ENCODE measurements at places on chromosomes 7 and 10.

GRCh38 chr10:20175719-20176118 is 359.5 kb downstream of the PLXDC2 start:
- no peak for DNase-seq

DNA sequence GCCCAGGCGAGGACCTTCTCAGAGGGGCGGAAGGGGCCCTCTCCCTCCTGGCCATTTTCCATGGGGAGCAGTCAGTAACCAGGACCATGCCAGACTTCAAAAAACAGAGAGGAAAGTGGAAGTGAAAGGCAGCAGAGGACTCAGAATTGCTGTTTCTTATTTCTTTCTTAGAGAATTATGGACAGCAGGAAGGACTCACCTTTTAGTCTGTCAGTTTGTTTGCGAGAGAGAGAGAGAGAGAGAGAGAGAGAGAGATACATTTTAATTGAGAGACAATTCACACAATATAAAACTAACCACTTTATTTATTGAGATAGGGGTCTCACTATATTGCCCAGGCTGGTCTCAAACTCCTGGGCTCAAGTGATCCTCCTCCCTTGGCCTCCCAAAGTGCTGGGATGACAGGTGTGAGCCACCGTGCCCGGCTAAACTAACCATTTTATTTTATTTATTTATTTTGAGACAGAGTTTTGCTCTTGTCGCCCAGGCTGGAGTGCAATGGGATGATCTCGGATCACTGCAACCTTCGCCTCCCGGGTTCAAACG is 24.5 kb downstream of the SCD start:
- no peak for DNase-seq

DNA sequence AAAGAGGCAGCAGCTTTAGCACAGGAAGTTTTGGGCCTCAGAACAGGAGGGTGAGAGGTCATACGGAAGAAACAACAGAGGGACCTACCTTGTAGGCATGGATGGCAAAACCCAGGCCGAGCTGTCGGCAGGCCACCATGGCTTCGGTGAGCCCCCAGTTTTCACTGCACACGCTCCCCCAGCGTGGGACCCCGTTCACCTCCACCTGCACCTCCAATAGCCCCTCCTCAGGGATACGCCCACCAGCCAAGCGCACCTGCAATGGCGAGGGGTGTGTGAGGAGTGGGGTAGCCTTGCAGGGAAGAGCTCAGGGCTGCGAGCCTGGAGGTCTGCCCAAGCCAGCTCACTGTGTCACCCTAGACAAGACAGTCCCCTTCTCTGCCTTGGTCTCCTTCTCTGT is 11.3 kb downstream of the LOXL4 start:
- no peak for DNase-seq

GRCh38 chr7:17298840-17299482 is 509 bp downstream of the AHR start:
- peak; percentile 74 for DNase-seq

- DNase-seq: no peak
Observed at GRCh38 chr10:124213899-124214510, 120.6 kb upstream of the CHST15 start.

GRCh38 chr10:101611096-101611905 is 23.2 kb downstream of the DPCD start:
- DNase-seq: no peak

- no peak for DNase-seq
Observed at GRCh38 chr10:70651661-70652060, 20.6 kb upstream of the ADAMTS14 start.

DNA sequence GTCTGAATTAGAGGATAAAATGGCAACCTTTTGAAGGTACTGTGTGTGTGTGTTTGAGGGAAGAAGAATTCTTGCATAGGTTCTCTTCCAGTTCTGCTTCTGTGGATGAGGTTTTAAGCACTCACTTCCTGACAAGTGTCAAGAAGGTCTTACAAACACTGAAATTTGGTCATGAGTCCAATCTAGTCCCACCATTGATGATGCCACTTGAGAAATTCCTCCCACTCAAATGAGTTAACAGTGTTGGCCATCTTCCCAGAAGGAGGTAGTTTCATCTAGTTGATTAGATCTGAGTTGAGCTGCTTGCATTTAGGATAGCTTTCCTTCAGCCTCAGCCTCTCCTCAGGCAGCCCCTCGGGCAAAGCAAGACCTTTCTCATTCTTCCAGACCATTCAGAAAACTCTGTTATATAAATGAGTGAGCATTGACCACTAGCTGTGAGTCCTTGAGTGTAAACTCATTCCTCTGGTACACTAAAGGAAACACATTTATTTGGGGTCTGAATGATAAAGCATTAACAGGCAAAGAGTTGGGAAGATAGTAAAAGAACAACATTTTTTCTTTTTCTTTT is 189.5 kb downstream of the TRIL start:
- no peak for DNase-seq

DNA sequence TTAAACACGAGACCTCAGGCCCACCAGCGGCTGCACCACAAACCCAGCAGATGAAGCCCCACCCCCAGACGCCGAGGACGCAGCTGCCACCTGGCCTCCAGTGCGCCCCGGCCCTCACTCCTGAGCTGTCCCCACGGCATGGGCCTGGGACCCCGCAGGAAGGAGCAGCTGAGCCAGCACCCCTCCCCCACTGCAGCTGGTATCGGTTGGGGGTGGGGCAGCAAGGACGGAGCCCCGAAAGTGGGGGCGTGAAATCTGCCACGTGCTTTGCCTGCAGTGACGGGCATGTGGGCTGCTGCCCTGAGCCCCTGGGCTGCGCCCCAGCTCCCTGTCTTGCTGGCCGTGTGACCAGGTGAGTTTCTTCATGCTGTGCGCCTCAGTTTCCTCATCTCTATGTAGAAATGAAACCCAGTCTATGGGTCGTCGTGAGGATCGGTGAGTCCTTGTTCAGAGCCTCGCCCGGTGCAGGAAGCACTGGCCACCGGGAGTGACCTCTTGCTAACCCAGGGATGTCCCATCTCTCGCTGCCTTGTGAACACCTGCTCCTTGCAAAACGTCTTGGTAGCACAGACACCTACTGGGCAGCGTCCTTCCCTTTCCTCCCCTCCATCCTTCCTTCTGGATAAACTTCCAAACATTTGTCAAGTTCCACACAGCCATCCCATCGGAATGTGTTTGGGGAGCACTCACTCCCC is 32.0 kb downstream of the CFAP46 start:
- no peak for DNase-seq

GRCh38 chr7:155219947-155220769 is 77.5 kb upstream of the INSIG1 start:
- no peak for DNase-seq

DNA sequence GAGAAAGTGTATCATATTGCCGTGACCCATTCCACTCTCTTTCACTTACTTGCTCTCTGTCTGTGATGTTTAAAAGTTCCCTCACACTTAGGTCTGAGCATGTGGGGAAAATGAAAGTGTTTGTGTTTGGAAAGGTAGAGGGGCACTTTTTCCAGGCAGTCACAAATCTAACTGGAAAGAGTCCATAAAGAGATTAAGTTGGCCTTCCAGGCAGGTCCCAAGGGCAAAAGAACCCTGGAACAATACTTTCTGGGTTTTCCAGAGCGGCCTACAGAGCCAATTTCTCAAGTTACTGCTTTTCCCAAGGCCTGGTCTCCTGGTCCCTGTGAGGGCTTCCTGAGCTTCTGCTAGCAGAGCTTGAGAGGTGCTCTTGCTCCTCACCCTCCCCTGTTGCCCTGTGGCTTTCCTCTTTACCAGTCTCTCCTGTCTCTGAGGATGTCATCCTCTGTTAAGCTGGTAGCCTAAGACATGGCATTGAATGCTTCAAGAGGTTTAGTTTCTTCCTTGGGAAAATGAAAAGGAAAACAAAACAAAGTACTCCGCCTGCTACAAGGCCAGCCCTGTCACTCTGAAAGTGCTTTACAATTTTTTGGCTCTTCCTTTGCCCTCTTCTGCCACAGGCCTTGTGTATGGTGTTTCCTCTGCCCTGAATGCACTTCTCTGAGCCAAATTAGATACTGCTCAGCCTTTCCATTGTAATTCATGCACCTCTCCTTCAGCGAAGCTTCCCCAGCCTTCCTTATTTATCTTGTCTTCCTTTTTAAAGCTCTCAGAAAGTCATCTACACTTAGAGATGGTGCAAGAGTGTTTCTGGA is 20.1 kb downstream of the TES start:
- no peak for DNase-seq

DNA sequence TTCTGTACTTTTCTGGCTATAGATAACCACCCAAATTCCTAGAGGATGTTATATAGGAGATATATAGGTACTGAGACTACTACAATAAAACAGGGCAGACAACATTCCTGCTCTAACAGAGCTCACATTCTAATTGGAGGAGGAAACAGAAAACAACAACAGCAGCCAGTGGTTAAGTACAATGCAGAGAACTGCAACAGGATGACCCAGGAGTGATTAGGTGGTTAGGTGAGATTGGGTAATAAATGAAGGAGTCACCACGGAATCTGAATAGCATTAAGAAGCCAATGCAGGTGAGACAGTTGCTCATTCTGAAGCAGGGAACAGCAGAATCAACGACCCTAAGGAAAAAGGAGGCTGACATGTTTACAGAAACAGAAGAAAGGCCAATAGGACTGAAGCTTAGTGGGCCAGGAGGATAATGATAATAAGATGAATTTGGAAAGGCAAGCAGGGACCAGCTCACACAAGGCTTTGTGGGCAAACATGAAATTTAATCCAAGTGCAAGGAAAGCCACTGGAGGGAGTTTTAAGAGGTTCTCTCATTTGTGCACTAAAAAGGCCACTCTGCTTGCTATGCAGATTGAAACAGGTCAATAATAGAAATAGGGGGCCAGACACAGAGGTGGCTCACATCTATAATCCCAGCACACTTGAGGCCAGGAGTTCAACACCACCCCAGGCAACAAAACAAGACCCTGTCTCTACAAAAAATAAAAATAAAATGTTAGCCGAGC is 16.9 kb upstream of the REEP3 start:
- DNase-seq: no peak

DNA sequence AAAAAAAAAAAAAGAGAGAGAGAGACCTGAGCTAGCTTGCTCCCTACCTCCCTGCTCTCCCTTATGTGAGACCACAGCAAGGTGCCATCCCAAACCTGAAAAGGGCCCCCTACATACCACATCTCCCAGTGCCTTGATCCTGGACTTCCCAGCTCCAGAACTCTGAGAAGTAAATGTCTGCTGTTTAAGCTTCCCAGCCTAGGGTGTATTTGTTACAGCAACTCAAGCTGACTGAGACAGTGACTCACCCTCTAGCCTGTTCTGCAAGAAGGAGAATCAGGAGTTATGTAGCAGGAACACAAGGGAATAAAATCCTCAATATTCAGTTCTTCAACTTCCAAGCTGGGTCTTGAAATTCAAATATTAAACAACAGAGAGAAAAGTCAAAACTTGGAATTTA is 52.1 kb upstream of the TMEM72 start:
- DNase-seq: no peak

- no peak for DNase-seq
Observed at GRCh38 chr7:1705856-1706255, 35.8 kb downstream of the ELFN1 start.

GRCh38 chr10:56269181-56269580 is 91.9 kb downstream of the ZWINT start:
- DNase-seq: no peak

DNA sequence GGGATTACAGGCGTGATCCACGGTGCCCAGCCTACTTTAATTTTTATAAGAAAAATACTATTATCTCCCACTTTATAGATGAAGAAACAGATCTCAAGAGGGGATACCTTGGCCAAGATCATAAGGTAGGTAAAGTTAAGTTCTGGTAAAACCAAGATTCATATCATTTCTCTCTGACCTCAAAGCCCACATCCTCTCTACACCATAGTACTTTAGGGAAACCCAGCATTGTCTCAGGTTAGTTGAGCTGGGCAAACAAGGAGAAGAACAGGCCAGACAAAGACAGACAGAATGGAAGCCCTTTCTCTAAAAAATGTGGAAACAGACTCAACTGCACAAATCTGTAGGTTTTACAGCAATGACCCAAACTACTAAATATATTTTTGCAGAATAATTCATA is 197.7 kb upstream of the FRMD4A start:
- DNase-seq: no peak

DNA sequence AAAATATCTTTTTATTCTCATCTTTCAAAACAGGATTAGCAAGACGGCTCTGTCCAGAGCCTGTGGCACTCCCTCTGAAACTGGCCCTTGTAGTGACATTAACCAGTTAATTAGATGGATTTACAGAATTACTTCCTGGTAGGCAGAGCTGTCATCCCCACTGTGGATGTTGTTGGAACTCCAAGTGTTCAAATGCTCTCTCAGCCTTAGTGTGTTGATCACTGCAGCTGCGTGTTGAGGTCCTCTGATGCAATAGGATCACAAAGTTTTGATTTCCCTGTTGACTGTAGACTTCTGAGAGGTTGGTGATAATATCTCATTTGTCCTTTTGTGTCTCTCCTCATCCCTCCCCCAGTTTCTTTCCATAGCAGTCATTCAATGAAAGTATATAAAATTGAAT is 117.3 kb upstream of the CDK6 start:
- DNase-seq: no peak

- DNase-seq: no peak
Observed at GRCh38 chr10:37053476-37053875, 71.9 kb upstream of the ANKRD30A start.

- no peak for DNase-seq
Observed at GRCh38 chr7:117123311-117123926, 170.1 kb downstream of the ST7 start.

DNA sequence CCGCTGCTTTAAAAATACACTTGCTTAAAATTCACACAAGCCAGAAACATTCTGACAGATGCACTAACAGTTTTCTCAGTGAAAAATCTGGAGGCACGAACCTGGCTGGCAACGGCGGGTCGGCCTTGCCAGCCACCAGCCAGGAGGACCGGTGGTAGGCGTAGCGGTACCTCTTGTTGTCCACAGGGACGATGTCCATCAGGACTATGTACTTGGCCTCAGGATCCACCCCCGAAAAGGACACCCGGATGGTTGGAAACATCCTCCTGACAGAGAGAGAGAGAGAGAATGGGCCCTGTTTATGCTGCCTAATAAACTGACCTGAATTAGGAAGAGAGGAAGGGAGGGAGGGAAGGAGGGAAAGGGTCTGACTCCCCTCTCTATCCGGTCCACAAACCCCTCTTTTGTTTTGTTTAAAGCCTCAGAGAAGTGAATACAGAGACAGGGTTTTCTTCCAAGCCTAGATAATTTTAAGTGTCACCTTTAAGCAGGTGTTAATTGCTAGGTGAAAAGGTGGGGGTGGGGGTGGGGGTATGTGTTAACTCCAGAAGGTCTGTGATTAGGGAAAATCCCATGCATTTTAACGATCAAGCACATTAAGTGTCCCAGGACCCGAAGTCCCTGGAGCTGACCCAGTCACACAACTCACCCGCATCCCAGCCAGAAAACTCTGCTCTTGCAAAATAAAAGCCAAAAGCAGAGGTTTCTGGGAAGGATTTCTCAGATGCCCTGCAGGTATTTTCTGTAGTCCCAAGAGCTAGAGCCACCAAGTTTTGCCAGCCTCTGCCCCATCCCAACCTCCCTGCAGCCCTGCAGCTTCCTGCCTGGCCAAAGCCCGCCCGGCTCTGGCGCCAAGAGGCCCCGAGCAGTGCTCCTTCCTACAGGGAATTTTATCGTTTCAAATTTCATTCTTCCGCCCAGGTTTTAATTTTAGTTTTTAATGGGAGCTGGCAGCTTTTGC is 5.0 kb downstream of the TBX20 start:
- no peak for DNase-seq

GRCh38 chr7:76372984-76373833 is 14.4 kb upstream of the YWHAG start:
- DNase-seq: no peak

All from memory B cell (primary cell).